ENCODE measurements at places on chromosomes 2 and 18.
A peak's percentile ranks its signal among the peaks of the same experiment; 100 is the strongest.

GRCh38 chr2:50952596-50952995 lies 79.3 kb downstream of the NRXN1 start:
- no peak for DNase-seq

DNA sequence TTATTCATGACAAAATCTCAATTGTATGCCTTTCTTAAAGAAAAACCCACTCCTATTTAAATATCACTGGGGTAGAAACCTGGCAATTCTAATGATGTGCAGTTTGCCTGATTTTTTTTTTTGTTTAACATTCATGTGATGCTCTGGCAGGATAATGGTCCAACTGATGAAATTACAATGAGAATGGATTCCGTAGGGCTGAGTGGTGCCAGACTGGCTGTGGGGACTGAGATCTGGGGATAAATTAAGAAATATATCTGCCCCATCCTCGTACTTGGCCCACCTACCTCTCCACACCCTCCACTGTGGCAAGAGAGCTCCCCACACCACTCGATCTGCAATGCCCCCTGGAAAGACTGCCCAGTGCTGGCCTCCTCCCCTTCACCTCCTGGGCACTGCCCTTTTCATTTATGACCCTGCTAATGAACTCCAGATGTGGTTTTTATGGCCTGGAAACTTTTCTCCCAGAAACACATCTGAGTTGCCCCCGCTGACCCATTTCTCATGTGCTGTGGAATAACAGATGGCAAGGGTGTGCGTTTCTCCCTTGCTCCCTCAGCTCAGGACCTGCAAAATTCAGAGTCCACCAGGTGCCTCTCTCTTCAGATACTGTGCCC lies 33.0 kb upstream of the RPL37A start:
- DNase-seq = no peak

- no peak for DNase-seq
These were observed 38.8 kb downstream of the BMP10 start for GRCh38 chr2:68832233-68832869.

- no peak for DNase-seq
These were observed 542.8 kb upstream of the ID2 start for GRCh38 chr2:8138923-8139667.

DNA sequence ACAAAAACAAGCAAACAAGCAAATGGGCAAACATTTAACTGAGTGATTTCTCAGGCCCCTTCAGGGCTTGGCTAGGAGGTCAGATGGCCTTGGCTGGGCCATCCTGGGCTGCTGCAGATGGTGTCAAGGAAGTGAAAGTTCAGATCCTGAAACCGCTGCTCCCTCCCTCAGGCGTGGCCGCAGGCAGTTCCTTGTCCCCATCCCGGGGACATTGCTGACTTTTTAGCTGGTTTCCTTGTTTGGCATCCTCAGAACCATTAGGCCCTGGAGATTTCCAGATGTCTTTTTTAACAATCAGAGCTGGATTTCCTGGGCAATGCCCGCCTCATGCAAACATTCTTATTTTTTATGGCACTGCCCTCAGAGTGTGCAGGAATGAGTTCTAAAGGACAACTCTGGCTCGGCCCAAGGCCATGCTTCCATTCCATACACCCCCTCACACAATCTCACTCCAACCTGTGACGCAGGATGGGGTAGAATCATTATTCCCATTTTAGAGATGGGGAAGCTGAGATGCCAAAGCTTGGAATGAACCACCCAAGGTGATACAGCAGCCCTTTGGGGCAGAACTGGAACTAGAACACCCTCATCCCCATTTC lies 86.1 kb upstream of the ZCCHC2 start:
- no peak for DNase-seq

DNA sequence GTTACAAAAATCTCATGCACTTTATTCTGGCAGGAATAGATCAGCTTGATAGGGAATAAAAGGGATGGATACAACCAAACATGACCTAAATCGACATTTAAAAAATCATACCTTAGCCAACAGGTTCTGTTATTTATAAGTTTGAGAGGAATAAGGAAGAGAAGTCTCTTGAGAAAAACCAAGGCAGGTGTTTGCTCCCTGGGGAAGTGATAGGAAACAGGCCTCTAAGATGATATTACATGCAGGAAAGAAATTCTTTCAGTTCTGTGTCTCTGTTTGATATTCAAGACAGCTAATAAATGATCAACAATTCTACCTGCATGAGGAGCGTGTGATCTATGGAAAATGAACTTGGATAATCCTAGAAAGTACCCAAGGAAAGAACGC lies 184.8 kb upstream of the ZEB2 start:
- DNase-seq = no peak

DNA sequence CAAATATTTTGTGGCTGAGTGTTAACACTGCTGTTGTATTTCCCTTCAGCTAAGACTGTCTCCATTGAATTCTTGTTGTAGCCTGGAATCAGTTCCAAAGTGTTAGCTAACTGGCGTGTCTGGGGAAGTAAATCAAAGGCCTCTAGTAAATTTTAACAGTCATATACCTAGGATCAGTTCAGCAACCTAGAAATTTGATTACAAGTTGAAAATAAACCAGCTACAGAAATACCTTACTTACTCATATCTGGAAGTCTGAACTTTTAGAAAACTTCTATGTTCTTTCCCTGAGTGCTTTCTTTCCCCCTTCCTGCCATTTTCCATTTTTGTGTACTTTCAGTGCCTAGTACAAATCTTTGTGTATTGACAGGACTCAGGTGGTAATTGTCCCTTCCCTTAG lies 396.7 kb upstream of the DCC start:
- no peak for DNase-seq

- no peak for DNase-seq
These were observed 158.4 kb downstream of the SETBP1 start for GRCh38 chr18:44838971-44839666.

GRCh38 chr2:195763866-195764265 lies 106.8 kb downstream of the SLC39A10 start:
- DNase-seq = no peak

GRCh38 chr18:34122724-34123334 lies 101.9 kb downstream of the NOL4 start:
- peak; percentile 66 for DNase-seq

GRCh38 chr2:15170070-15170775 lies 390.9 kb downstream of the NBAS start:
- DNase-seq = no peak

DNA sequence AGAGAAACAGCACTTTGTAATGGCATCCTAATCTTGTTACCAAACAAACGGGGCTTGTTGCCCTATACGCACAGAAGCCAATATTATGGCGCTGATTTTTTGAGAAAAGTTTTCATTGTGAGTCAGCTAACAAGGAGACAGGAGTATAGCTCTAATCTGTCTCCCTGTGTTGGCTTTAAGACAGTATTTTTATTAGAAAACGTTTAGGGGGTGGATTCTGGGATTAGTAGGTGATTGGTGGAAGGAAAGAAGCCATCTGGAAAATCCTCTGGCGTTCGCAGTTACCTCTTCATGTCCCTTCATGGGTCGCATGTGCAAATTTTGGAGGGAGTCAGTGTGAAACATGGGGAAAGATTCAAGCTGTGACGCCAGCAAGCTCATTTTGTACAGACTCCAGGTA lies 698 bp upstream of the TMEM237 start:
- no peak for DNase-seq

DNA sequence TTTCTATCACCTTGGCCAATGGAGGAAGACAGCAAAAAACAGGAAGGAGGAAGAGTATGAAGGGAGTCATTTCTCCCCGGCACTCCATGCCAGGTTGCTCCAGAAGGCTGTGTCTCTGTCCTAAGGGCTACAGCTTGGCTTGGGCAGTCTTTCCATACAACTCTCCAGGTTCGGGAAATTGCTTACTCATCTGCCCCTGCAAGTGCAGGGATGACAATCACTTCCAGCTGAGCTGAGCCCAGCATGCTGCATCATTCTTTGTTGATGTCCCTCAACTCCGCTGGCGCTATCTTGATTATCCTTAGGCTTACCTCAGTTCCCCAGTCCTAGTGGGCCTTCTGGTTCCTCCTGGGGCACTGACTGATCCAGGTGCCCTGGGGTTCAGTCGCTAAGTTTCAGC lies 86.9 kb upstream of the COPS8 start:
- no peak for DNase-seq

DNA sequence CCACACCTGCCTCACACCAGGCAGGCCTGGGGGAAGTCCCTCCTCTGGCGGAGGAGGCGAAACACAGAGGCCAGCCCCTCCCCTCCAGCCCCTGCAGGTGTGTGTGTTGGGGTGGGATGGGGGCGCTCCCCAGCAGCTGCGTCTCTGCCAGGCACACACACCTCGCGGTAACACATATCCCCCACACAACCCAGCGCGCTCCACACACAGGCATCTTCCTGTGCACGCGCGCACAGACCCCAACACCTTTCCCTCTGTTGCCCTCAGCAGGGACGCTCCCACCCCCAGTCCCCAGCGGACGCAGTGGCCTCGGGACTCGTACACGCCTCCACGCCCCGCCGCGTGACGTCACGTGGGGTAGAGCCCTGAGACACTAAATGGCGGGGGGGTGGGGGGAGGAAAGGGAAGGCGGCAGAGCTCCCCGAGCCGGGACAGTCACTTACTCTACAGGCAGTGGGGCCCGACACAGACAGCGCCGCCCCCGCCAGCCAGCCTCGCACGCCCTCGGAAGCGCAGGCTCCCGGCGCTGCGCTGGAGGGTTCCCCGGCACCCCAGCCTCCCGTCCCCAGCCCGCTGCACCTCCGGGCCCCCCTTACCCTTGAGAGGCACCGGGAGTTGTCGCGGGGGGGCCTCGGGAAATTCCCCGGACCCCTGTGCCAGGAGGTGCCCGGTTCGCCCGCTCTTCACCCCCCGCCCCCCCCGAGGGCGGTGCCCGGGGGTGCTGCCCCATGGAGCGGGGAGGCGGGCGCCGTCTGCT lies at the start of gene WNT10A:
TSS of gene WNT10A (plus strand) at position 751 of the 757 bp plus-strand sequence. CDS start 144 bp downstream, outside the sequence.
- no peak for DNase-seq

GRCh38 chr2:102107741-102108070 lies 34.8 kb upstream of the IL1R1 start:
- no peak for DNase-seq

GRCh38 chr2:149826471-149827125 lies 239.0 kb upstream of the MMADHC start:
- no peak for DNase-seq

DNA sequence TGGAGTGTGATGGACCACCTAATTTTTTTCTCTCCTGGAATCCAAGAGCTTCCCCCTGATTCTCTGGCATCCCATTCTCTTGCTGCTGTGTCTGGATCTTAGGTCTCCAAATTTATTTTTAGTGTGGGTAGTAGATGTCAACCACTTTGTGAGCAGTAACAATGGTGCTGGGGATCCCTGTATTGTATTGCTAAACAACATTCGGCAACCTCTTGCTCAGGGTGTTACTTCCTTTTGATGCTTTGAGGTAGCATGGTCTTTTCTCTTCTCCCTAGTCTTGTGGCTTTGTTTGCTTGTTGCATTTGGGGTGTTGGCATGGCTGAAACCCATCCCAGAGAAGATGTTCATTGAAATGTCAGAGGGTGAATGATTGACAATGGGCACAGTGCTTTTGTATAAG lies 737.4 kb downstream of the BCL11A start:
- DNase-seq = no peak

GRCh38 chr2:67797801-67798540 lies 264.8 kb downstream of the C1D start:
- DNase-seq = no peak

DNA sequence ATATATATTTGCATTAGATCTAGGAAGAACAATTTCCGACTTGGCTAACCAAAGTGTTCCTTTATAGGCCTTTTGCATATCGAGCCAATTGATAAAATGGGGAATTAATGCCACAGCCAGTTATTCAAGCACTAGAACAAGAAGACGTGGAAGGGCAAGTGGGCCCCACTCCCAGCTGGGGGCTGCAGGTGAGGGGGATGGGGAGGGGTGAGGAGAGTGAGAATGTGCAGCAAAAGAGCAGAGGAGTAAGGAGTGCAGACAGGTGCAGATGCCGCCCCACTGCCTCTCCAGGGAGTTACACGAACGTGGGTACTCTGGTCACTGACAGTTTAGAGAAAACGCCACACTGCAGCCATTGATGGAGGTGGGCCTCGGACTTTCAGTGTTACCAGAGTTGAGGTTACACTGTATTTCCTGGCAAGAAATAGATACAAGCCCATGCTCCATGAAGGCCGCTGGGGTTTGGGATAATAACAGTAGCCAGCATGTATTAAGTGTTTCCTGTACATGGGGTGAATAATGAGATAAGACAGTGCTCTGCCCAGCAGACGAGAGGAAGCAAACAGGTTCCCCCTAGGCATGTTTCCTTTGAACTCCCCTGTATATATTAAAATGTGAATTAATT lies 40.9 kb downstream of the GORASP2 start:
- no peak for DNase-seq

DNA sequence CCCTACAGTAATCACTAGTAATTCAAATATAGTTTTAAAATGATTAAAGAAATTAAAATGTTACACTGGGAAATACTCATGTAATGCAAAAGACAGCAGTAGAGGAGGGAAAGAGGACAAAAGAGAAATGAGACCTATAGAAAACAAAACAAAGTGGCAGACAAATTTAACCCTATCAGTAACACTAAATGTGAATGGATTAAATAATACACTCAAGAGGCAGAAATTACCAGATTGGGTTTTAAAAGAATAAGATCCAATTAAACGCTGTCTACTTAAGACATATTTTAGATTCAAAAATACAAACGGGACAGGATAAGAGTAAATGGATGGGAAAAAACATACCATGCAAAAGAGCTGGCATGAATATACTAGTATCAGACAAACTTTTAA lies 17.0 kb downstream of the TLK1 start:
- no peak for DNase-seq

GRCh38 chr2:234534515-234534914 lies 37.6 kb upstream of the ARL4C start:
- no peak for DNase-seq

GRCh38 chr2:84492571-84492970 lies 23.7 kb upstream of the DNAH6 start:
- DNase-seq = no peak

DNA sequence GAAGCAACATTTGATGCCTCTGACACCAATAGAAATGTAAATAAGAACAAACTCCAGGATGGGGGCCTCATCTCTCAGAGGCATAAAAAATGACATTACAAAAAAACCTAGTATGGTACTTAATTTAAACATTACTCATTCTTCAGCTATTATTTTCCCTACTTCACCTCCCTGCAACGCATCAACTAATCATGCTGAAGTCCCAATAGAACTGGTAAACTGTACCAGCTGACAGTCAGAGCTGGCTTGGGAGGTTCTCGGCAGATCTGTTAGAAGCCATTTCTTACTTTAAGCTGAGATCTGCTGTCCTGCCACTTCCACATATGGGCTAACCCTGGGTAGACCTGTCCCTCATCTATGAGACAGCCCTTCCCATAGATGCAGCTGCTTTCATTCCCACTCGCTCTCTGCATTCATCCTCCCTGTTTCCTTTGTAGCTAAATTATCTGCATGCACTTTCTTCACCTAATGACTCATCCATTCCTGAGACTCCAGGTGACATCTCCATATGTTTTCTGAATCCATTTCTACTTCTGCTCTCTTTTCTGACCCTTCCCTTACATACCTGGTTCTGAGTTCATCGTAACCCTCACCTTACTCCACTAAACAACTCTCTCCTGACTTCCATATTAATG lies 108.1 kb downstream of the AOX1 start:
- DNase-seq = no peak

GRCh38 chr2:39269941-39270340 lies 26.2 kb upstream of the CDKL4 start:
- no peak for DNase-seq

Measured in HEK293T (cell line).